Sigmoid colon (tissue), 7 donors: ENCODE measurements at places on chromosomes 11 and 22.

DNA sequence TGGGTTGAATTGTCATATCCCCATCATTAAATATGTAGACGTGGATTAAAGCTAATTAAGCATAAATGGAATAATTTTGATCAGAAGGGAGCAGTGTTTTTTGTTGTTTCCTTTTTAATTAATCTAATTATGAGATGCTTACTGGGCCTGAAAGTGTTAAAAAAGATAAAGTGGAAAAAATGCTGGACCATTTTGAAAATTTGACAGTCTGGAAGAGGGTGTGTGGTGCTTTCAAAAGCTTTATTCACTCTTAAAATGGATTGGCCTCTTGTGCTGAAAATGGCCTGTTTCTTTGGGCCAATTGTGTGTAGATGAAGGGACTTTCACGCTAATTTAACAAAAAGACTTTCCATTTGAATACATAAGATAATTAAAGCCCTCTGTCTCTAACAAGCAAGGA is 1.8 kb downstream of the TNRC6B start:
- no peak for DNase-seq

- DNase-seq = no peak
Measured at GRCh38 chr11:57477507-57478189, 17.3 kb downstream of the RTN4RL2 start.

DNA sequence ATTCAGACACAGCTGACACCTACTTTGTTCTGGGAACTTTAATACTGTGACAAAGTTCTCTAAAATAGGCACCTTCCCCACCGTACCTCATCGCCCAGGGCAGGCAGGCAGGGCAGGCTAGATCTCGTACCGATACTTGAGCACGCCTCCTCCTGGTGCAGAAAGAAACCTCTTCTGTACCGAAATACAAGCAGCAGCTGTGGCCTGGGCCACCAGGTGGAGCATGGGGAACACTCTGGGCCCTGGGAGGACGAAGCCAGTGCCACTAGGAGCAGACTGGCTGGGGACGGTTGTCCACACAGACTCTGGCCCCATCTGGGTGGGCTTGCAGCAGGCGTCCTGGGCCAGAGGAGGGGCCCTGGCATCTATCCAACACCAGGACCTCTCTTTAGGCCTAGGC is 12.8 kb downstream of the PMM1 start:
- no peak for DNase-seq

DNA sequence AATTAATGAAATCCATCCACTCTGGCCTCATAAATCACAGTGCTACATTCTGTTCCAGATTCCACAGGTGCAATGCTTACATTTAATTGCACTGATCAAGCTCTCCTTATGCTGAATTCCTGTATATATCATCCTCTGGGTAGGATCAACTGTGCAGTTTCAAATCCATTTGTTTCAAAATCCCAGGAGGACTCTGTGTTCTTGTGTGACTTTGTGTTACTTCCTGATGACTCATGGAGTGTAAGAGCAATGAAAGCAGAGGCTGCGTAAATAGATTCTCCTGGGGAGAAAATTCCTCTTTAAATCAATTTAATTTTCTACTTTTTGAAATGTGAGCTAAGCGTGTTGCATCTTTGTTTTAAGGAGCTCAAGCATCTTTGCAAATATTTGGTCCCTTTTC is 752.7 kb downstream of the METTL15 start:
- DNase-seq = no peak

DNA sequence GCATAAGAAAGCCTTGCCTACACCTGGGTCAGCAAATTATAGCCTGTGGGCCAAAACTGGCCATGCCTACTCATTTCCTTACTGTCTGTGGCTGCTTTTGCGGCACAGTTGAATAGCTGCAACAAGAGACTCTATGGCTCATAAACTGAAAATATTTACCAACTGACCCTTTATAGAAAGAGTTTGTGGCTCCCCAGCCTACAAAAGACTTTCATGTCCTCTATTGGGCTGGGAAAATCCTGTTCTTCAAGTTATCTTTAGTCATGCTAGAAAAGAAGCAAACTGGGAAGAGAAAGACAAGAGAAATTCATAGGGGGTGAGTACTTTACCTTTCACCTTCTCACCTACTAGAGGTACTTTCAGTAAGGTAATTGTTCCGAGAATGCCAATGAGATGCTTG is 175.1 kb downstream of the SWAP70 start:
- no peak for DNase-seq

DNA sequence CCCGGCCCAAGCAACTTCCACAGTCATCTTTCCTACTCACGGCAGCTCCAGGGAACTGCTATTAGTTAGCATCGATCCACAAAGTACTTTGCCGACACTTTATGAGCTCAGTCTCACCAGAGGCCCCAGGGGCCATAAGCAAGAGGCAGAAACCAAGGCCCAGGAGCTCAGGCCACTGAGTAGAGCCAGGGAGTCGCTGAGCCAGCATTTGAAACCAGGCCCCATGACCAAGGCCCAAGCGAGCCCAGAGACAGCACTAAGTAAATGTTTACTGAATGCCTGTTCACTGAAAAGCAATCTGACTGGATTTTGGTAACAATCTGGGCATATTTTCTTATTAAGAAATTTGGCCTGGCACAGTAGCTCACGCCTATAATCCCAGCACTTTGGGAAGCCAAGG is 43.3 kb downstream of the ARRB1 start:
- DNase-seq = no peak

DNA sequence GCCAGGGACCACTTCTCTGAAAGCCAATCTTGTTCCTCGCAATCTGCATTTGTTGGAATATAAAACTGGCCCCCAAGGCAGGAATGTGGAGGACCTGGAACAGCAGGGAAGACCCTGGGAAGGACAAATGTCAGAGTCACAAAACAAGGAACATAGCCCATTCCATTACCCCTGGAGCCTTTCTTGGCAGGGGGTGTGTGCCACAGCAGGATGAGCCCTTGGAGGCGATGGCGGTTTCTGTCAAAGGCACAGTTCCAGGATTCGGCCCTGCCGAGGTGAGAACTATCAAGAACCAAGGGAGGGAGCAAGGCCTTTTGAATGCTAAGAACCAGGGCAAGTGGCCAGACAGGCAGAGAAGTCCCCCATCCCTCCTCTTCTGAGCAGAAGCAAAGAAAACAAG is 204.3 kb downstream of the TRIM29 start:
- peak; percentile 14 for DNase-seq

DNA sequence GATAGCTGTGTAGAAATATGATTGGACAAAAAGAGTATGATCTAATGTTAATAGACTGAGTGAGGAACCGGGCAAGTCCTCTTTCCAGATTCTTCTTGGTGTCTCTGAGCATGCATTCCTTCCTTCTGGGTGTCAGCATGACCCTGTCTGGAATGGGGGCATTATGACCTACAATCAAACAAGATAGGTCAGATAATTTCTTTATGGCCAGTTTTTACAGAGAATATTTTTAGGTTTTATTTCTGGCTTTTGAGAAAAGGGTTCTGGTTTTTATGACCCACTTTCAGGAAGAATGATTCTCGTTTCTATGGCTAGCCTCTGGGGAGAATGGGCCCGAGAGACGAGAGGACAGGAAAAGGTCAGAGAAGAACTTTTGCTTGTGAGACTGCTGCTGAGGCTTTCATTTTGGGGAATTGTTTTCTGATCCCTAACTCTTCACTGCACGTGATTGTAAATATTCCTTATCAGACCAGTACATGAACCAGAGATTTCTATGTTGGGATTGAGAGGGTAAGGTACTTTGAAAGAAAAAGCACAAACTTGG is 383.8 kb downstream of the AASDHPPT start:
- DNase-seq = no peak

DNA sequence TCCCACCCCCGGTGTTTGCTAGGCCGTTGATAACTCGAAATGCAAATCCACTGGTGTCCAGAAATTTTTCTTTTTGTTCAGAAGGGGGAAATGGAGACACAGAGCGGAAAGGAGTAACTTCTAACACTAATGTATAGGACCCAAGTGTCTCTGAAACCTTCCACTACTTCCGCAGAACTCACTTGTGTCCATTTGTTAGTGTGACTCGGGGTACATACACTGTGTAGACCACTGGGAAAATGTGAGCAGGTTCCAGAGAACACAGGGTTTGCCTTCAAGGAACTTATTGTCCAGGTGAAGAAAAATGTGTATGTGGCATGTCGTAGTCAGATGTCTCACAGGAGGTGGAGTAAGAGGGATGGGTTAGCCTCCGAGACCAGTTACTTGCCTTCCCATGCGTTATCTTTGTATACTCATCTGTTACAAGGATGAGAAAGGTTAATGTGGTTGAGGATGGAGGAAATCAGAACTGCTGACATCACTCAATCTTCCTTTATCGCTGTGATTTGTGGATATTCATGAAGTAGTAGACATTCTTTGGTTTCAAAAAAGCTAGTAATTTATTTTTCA is 857 bp downstream of the ARCN1 start:
- no peak for DNase-seq

DNA sequence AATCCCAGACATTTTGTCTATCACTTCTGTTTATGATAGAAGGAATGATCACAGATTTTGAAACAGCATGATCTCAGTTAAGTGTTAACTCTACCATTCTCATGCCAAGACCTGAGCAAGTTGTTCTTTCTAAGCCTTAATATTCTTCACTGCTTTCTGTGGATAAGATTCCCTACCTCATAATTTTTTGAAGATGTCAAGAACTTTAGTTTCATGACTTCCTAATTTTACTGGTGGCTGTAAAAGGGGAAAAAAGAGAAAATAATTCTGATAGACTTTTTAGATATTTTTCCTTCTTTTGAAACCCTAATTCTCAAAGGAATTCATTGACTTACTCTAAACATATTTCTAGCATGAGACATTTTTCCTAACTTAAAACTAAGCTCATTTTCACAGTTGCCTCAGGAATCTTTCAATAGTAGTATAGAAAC is 520.0 kb upstream of the LUZP2 start:
- DNase-seq = no peak
